ENCODE measurements at places on chromosomes 5 and 9. TPM values are rescaled to one million over a fixed set of nuclear protein-coding genes. Genes with fewer than 3 reads are reported as not detected.

Gene ADGRD2
- total RNA-seq, result not detected

Gene GMCL2
- total RNA-seq, result not detected

Gene KCNV2
- total RNA-seq, result not detected

Gene SPINK4
- 0.91 TPM for total RNA-seq

Gene UBE2QL1
- 0.03 TPM for total RNA-seq

Gene PCDHGA12
- total RNA-seq, result 46.0 TPM

Gene C9orf153
- total RNA-seq, result 0.98 TPM

Gene FRRS1L
- total RNA-seq, result 0.10 TPM

Gene SLC25A2
- total RNA-seq, result 0.26 TPM

Gene STING1
- total RNA-seq, result 76.5 TPM

Gene OR13C3
- total RNA-seq, result not detected

Gene HTR4
- total RNA-seq, result 0.07 TPM

All from smooth muscle cell of the pulmonary artery (primary cell).